Inflammatory macrophage treated with lipopolysaccharide for 4 hours (primary cell): ENCODE measurements at places on chromosomes 5 and 9.

GRCh38 chr5:152542741-152543140 lies 137.7 kb upstream of the NMUR2 start:
- DNase-seq, result no peak

- DNase-seq, result peak; percentile 58
Observed at GRCh38 chr5:93790401-93790800, 49.0 kb upstream of the POU5F2 start.

DNA sequence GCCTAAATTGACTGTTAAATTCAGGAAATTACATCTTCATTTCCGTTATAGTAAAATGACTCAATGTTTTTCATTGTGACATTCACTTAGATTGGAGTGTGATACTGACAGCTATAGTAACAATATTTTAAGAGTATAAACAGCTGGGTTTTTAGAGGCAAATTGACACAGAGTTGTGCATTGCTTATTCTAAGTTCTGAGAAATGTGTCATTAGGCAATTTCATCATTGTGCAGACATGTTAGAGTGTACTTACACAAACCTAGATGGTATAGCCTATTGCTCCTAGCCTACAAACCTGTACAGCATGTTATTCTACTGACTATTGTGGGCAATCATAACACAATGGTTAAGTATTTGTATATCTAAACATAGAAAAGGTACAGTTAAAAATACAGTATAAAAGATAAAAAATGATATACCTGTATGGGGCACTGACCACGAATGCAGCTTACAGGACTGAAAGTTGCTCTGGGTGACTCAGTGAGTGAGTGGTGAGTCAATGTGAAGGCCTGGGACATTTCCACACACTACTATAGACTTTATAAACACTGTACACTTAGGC lies 132.7 kb downstream of the PDE4D start:
- DNase-seq, result peak; percentile 37

- DNase-seq, result peak; percentile 51
Observed at GRCh38 chr9:133532937-133533668, 1.4 kb upstream of the ADAMTSL2 start.

GRCh38 chr9:7125231-7125630 lies 367.5 kb downstream of the KDM4C start:
- DNase-seq, result no peak

- peak; percentile 89 for DNase-seq
Observed at GRCh38 chr9:89815903-89816573, 211.2 kb downstream of the GADD45G start.

GRCh38 chr5:33582417-33582816 lies 141.7 kb downstream of the TARS1 start:
- DNase-seq, result no peak

- no peak for DNase-seq
Observed at GRCh38 chr9:3830291-3830690, 304.5 kb upstream of the RFX3 start.

GRCh38 chr9:16175461-16175860 lies 622.6 kb downstream of the CCDC171 start:
- DNase-seq, result no peak

- DNase-seq, result no peak
Observed at GRCh38 chr9:128528445-128529160, 23.8 kb upstream of the SPTAN1 start.

- DNase-seq, result peak; percentile 39
Observed at GRCh38 chr5:151146061-151146460, 11.5 kb downstream of the ANXA6 start.

DNA sequence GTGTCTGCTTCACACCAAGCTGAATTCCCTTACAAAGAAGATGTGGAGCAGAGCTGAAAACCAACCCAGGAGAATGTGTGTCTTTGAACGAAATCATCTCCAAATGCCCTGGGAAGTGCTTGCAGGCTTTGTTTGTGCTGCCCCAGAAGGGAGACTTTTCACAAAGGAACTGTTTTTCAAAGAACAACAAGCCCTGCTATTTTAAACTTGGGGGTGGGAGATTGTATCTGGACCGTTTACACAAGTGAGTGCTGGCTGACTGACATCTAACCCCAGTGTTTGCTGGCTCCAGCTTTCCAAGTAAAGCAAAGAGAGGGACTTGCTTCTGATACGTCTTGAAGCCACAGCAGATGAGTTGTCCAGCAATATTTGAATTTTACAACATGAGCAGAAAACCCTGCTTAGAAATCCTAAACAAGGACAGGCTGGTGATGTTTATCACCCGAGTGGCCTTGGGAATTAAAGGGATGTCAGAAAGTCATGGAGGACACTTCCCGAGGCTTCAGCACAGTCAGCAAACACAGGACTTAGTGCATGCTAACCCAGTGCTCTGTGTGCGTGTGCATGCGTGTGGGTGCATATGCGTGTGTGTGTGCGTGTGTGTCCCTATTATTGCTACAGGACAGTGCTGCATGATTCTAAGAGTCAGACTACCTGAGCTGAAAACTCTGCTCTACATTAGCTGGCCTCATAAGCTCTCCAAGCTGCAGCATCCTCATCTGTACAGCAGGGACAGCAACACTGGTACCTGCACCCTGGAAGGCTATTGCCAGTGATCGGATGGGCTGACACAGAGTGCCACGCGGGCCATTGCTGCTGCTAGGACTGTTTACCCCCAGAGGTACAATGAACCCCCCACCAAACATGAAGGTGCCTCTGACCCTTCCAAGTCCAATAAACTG lies 1.4 kb downstream of the ADAMTS12 start:
- no peak for DNase-seq

DNA sequence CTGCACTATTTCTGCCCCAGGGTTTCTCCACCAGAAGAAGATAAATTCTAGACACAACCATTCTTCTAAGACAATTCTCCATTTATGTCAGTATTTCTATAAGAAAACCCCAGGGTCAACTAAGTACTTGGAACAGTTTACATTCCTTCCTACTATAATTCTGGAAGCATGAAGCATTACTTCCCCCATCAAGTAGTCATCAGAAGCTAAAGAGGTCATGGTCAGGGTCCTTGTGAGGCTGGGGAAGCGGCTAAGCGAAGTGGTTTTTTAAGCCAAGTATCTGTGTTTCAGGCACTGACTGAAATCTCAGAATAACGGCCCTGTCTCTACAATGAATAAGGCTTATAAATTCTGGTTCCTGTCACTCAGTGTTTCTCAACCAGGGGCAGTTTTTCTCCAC lies 197.8 kb downstream of the GLIS3 start:
- DNase-seq, result no peak

DNA sequence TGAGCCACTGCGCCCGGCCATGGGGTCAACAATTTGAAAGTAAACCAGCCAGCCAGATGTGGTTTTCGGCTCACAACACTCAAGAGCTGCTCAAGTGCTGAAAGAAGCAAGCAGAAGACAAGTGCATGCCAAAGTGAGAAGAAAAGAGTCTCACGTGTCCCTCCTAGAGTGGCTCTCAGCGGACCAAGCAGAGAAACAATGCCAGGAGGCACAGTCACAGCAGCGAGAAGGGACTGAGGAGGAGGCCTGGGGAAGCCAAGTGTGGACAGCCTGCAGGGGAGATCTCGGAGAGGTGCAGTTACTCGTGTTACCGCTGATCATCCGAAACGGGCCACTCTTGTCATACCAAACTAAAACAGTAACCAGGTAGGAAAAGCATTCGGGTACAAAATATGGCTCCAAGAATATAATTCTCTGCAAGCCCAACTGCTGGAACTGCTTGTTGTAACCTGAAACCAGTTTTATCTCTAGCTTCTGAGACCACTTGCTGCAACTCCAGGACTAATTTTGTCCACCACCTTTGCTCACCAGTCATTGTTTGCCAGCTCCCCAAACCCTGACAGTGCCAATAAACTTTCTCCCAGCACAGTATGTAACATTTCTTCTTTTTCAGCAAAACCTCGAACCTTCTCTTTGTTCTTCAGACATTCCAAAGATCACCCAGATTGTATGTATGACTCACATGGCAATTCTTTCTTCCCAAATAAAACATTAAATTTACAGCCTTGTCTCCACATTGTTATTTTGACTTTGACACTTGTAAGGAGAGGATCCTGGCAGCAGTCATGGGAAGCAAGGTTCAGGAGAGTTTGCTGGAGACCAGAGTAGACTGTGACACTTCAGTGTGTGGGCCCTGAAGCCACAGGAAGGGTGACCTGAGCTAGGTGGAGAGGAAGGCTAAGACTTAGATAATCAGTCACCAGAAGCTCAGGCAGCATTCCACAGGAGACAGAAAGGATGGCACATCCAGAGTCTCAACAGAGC lies 6.3 kb downstream of the SLC35D2 start:
- DNase-seq, result no peak

- DNase-seq, result peak; percentile 93
Observed at GRCh38 chr9:89640361-89640760, 35.5 kb downstream of the GADD45G start.

DNA sequence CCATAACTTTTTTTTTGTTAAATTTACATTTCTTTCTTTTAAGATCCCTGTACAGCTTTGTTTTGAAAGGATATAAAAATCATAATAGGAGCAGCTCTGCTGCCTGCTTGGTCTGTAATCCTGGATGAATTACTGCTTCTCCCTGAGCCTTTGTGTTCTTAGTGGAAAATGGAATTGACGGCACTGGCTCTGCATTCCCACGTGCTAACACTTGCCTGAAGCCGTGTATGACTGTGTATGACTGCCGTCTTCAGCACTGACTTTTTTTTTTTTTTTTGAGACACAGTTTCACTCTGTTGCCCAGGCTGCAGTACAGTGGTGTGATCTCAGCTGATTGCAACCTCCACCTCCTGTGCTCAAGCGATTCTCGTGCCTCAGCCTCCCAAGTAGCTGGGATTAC lies 4.8 kb downstream of the THG1L start:
- no peak for DNase-seq

DNA sequence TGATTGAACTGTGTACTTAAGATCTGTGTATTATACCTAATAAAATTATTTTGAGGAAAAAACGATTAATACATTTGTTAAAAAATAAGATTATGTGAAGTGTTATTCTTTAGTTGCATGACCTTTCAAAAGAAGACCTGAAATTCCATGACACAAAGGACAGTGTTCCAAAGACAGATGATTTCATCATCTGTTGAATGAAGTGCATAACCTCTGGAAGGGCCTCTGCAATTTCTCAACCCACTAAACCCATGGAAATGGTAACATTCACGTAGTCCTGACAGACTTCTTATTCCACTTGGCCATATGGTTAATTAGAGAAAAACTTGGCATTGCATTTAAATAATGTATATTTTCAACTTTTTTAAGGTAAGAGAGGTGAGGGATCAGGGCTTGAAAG lies 167.2 kb upstream of the CTNND2 start:
- DNase-seq, result no peak

DNA sequence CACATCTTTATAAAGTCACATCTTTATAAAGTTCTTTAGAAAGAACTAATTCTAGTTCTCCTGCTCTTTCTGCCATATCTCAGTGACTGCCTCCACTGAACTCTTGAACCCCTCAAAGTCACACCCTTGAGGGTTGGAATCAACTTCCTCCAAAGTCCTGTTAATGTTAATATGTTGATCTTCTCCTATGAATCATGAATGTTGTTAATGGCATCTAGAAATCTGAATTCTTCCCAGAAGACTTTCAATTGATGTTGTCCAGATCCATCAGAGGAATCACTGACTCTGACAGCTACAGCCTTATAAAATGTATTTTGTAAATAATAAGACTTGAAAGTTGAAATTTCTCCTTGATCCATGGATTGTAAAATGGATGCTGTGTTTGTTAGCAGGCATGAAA lies 213.4 kb downstream of the COX7C start:
- DNase-seq, result no peak

GRCh38 chr5:180373454-180373853 lies 20.3 kb upstream of the GFPT2 start:
- DNase-seq, result no peak

GRCh38 chr9:112971415-112971814 lies 40.6 kb downstream of the ZNF883 start:
- peak; percentile 21 for DNase-seq

DNA sequence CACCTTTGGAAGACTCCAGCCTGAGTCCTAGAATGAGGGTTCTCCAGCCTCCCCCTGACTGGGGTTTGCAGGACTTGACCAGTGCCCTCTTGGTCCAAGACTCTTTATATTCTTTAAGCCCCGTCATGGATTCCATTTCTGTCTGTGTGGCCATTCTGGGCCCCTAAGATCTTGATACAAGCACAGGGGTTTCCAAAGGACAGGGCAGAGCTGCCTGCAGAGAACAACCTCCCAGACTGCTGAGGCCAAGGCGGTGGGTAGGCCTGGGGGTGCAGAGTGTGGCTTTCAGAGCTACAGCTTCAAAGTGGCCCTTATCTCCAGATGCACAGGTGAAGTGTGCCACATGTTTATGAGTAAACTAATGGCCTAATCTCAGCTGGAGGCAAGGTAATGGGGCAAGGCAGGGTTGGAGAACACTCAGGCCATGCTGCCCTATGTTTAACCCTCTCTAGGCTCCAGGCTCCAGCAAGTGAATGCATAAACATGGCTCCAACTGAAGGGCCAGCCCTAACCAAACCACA lies 32.1 kb downstream of the FOXI1 start:
- no peak for DNase-seq

DNA sequence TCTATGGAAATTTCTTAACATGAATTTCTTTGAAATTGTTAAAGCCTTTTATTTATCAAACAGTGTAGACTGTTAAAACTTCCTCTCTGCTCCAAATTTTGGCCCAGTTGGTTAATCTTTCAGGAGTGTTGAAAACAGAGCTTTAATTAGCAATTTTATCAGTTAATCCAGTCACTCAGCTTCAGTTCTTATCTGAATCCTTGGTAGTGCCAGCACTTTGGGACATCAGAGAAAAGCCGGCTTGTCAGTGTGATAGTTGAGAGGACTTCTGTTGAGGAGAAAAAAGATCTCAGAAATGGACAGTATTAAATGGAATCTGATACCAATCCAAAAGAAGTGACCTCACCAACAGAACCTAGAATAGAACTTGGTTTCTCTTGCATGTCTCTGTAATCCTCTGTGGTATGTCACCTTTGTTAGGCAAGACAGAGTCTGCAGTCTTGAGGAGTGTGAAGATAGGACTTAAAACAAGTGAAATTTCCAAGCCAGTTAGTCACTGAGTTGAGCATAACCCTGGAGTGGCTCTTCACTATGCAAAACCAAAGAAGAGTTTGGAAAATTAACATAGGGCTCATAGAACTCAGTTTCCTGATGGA lies 251.8 kb downstream of the NNT start:
- DNase-seq, result no peak

DNA sequence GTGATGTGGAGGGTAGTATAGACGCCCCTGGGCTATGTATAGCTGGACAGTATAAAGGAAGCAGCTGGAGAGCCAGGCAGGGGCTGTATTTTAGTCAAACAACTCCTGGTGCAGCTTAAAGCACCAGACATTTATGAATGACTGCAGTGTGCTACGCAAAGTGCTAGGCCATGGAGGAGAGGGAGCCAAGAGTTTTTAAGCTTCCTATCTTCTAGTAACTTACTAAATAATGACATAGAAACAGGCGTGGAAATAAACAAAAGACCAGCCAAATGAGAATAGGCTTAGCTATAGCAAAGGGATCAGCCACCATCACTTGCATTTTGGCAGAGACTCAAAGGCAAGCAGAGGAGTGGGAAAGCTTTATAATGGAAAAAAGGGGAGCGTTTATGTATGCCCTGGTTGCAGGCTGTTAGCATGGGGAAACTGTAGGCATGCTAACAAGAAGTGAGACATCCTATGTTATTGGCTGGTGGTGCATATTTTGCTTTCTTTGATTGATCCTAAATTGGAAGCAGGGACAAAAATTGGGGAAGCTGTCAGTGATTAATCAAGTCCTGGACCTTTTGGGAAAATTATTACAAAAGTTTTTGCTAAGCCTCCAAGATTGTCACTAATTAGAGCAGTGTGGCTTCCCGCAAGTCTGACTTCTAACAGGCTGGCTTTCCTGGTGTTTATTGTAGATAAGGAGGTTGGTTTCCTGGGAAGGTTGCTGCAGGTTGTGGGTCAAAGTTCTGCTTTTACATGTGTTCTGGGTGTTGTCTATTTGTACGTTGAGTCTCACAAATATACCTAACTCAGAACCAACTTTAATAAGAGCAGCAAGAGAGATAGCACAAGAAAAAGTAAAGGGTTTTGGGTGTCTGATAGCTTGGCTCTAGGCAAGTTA lies 46.6 kb downstream of the RAB3C start:
- no peak for DNase-seq
